ENCODE measurements at places on chromosomes 2 and 18.

GRCh38 chr2:120881981-120882788 lies 146.5 kb downstream of the GLI2 start:
- DNase-seq, result peak; percentile 44

DNA sequence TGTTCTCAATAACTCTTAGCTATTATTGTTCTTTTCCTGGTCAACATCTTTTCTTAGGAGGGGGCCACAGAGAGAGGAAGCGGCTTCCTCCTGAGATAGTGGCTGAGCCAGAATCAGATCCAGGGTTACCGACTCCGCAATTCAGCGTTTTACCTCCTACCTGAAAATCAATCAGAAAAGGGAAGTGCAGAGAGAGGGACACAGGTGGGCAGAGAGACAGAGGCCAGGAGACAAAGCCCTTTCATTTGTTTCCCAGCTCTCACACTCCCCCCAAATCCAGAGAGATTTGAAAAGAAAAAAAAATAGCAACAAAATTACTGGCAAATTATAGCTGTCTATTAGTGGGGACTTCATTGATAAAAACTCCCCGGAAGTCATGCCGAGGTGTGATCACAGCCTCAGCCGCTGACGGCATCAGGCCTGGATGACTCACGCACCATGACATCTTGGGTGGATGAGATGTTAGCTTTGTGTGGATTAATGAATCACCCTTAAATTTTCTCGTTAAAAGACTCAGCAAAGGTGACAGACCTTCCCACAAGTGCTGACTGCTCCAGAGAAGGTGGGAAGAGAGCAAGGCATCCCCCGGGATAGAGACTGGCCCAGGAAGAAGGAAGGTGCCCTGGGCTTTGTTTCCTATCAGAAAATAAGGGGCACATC lies 120.7 kb downstream of the LOXHD1 start:
- DNase-seq, result no peak

DNA sequence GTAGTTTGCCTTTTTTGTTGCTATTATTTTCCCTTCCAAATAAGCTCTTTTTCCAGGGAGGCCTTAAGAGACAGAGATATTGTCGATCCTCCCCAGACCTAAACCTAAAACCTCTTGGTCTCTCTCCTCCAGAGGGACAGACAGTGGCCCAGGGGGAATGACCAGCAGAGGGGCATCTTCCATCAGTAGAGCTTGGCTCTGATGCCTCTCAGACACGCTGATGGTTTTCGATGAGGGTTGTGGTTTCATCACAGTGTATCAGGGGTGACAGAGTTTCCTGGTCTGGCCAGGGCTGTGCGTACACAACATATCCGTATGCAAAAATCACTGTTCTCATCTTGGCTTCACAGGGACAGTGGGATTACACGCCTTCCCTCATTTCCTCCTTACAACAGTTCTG lies 68.6 kb downstream of the GATA6 start:
- no peak for DNase-seq

DNA sequence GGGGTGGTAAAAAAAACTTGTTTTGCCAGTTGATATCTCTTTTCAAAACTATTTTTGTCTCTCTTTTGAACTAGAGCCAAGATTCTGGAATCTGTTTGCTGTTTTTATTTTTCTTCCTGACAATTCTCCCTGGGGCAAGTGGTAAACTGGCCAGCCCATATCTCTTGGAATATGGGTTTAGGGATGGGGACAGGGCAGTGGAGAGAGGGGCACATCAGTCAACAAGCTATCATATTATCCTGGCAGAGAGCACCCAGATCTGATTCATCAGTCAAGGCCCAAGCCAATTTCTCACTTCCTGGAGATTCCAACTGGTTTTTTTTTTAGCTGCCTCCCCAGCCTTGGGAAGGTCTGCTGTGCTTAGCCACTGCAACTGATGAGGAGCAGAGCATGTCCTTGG lies 52.3 kb downstream of the ARHGAP28 start:
- DNase-seq, result no peak

DNA sequence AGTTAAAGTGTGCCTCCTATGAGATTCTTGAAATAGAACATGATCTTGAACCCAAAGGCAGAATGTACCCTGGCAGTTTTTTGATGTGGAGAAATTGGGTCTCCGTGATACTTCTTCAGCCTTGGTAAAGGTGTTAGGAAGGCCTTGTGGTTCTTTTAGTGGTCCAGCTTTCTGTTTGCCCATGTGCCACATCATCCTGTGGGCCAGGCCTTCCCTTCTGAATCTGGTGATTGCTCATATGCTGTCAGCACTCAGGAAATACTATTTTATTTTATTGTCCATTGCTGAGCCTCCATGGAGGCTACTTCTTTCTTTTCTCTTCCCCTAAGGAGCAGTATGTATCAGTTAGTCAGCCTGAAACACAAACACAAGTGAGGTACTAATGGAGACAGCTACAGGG lies 52.9 kb downstream of the CCDC141 start:
- no peak for DNase-seq

DNA sequence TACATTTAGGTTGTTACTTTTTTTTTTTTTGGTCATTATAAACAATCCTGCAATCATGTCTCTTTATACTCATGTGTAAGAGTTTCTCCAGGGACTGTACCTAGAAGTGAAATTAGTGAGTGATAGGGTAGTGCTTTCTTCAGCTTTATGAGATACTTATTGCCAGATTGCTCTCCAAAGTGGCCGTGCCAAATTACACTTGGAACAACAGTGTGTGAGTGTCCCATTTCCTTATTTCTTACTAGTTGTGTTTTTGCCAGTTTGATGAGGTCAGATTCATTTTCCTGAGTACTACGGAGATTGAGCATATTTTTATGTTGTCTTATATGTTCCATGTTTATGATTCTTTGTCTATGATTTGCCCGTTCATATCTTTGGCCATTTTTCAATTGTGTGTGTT lies 39.2 kb downstream of the GALNT1 start:
- no peak for DNase-seq

GRCh38 chr18:12278741-12279682 lies 24.9 kb downstream of the CIDEA start:
- DNase-seq, result peak; percentile 91

GRCh38 chr2:101946372-101947039 lies 45.3 kb upstream of the IL1R2 start:
- no peak for DNase-seq

DNA sequence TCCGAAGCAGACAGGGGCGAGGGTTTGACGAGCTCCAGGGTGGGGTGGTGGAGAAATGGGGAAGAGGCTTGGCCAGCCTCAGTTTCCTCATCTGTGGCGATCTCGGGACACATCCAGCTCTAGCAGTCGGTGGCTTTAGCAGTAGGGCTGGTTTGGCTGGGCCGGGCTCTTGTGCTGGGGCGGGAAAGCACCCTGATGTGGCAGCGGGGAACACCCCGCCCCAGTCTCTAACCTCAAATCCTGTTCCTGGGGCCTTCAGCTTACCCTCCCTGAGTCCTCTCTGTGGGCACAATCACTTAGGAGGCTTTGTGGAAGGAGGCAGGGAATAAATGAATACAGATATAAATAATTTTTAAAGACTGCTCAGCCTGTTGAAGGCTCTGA lies 26.5 kb upstream of the MCFD2 start:
- DNase-seq, result no peak

DNA sequence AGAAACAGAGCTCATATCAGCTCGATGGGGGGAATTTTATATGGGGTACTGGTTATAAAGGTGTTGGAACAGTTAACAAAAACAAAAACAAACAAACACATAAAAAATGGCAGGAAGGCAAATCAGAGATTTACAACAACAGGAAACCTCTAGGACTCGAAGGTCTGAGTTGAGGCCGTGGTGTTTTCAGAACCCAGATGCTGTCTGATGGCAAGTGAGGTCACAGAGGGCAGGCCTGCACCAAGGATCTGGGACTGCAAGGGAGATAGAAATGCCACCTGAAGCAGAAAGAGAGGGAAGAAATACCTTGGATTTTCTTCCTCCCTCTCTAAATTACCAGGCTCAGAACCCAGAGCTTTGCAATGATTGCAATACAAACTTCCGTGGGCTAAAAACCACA lies 429.5 kb downstream of the ZNF521 start:
- no peak for DNase-seq

DNA sequence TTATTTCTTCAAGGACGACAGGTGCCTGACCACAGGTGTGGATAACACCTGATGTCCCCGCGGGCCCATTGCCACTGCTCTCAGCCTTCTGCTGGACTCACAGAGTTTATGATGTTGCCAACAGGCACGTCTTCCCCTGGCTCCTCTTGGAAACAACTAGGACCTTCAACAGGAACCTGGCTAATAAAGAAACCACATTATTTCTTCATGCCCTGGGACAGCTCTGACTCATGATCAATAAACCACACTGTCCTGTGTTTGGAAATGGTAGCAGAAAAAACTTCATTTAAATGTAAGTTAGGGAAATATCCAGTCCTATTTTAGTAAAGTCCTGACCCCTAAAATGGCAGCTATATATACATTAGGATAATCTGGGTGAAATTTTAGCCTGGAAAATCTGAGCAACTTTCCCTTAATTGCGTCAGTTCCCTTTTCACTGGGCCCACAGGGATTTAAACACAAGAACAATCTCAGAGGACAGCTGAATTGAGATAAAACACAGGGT lies 158.9 kb downstream of the VAPA start:
- no peak for DNase-seq

- DNase-seq, result no peak
Observed at GRCh38 chr2:112472547-112473263, 9.3 kb upstream of the TTL start.

GRCh38 chr2:169853041-169853668 lies 25.9 kb downstream of the UBR3 start:
- DNase-seq, result no peak

DNA sequence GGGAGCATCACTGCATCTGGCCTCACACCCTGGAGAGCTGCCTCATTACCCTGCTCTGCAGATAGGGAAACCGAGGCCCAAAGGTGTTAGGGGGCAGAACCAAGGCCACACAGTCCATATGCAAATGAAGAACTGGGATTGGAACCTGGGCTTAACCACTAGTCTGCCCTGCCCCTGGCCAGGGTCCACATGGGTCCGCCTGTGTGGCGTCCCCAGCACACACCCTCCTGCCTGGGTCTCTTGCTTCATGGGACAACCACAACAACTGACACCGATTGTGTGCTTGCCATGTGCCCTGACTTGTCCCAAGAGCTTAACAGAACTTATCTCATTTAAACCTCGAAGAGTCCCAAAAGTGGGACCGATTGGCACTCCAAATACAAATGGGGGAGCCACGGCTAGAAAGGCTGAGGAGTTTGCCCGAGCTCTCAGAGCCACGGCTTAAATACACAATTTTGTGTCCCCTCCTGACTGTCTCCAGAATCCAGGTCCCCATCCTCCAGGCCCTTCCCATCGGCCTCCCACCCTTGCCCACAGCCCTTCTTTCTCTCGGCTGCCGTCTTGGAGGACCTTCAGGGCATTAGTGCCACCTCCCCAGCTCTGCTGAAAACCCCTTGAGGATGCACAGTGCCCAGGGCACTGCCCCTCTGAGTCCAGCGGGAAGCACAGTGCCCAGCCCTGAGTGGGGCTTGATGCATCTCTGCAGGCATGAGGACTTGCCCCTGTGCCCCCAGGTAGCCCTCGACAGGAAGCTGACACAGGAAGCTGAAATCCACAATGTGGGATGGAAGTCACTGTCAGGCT lies 5.8 kb upstream of the DUSP2 start:
- DNase-seq, result no peak

DNA sequence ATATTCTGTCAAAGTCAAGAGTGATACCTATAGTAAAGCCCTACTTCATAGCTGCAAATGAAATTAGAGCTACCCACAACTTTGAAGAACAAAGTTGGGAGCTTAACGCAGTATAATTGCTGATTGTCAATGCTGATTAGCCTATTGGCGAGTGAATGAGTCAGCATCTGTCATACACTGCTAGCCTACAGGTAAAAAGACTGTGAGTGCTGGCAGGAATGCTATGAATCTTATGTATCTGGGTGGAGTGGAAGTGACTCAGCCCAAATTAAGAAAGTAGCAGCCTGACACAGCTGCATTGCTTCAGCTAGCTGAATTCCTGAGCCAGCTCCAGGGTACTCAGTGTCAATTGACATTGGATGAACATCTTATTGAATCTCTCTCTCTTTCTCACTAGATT lies 179.4 kb upstream of the DCC start:
- DNase-seq, result no peak

- no peak for DNase-seq
Observed at GRCh38 chr2:4507661-4508060, 804.3 kb downstream of the DCDC2C start.

- DNase-seq, result no peak
Observed at GRCh38 chr18:23459530-23459921, 6.4 kb downstream of the RIOK3 start.

DNA sequence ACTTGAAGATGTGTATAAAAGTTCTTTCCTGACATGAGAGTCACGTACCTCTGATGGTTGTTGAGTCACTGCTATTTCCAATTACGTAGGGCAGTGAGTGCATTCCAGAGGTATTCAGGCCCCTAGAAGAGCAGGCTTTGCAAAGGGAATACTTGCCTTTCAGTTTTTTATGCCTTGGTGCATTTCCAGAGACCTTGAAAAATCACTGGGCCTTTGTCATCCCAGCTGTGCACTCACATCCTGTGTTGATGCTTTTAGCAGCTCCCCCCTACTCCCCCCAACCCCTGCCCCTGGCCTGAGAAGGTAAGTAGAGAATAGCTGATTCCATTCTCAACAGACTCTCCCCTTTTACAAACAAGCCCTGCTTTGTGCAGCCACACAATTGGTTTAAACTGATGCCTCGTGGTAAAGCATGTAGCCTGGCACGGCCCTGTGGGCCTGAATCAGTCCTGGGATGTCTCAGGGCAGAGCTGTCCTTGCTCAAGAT lies 174.2 kb downstream of the PRPF40A start:
- DNase-seq, result no peak

- DNase-seq, result peak; percentile 46
Observed at GRCh38 chr18:75208155-75208835, 644 bp downstream of the PTGR3 start.
